ENCODE measurements at places on chromosomes 6 and 20.

DNA sequence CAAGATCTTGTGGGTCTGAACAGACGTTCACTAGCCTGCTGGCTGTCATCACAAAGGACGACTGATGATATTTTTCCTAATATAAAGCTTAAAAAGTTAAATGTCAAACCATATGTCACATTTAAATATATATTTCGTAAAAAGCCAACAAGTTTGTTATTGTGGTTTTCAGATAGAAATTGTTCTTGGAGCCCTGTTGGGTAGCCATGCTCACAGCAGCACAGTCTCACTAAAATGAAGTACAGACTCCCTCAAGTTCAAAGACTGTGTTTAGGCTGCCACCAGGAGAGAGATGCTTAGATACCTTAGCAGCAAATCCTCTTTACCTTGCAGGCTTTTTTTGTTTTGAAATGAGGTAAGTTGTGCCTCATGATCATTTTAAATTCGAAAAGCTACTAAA lies 17.8 kb downstream of the EEF1E1 start:
- DNase-seq: no peak

- peak; percentile 54 for DNase-seq
Measured at GRCh38 chr6:116779573-116780164, 14.2 kb upstream of the FAM162B start.

DNA sequence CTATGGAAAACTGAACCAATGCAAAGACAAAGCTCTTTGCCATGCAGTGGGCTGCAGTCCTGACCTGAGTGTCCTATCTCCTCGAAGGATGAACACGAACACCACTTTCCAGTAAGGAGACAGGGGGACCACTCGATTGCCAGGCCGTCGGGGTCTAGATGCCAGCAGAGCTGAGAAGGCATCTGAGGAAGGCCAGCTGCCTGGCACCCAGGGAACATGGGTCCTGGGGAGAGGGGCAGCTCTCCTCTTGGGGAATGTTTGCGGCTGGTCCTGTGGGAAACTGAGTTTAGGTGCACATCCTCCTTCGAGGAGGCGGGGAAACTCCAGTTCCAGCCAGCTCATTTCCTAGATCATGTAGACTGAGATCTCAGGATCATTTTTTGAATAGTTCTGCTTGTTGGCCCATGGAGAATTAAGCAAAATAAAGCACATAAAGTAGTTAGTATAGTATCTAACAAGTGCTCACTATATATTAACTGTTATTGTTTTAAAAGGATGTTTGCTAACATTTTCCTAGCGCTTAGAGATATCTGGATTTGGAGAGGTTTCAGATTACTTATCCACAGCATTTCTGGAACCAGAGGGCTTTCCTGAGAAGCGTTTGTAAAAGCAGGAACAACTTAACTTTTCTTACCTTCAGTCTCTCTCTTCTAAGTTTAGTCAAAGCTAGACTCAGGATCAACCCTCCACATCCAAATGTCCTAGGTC lies 225.3 kb upstream of the FOXQ1 start:
- no peak for DNase-seq

- no peak for DNase-seq
Measured at GRCh38 chr20:59596690-59597089, 7.7 kb upstream of the PHACTR3 start.

DNA sequence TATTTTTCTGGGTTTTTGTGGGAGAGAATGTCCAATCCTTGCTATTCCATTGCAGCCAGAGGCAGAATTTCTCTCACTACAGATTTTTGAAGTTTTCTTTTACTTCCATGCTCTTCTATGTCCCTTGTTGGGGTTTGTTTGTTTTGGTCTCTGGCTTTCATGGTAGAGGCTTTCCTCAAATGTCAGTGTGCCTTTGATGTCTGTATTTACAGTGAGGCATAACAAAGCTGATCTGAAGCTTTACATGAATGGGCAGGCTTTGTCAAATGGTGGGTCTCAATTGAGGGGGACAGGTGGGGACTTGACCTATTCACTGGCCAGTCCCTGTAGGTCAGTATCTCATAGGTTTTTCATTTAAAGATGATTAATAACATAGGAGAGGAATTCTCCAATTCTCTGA lies 8.6 kb upstream of the CARMIL1 start:
- no peak for DNase-seq

DNA sequence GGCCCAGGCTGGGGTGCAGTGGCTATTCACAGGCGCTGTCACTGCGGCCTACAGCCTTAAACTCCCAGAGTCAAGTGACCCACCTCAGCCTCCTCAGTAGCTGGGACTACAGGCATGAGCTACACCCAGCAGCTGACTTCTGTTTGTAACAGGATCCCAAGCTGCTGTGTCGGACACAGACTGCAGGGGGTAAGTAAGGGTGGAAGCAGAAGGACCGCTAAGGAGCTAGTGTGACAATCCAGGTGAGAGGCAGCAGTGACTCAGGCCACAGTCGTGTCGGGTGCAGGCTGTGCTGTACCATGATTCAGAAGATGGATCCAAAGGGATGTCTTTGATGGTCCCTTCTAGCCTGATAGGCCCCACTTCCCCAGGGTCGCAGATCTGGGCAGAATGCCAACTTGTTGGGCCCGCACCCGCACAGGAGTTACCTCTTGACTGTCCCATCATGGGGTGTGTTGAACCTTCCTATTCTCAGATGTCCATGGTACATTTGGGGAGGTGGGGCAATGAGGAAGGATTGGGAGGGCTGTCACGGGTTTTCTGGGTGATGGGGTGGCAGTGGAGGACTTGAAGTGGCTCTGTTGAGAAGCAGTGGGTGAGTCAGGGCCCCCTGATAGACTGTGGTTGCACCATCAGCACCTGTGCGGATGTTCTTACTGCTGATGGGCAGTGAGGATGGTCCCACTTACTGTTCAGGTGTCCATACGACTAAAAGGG lies 25.3 kb downstream of the AAR2 start:
- no peak for DNase-seq

DNA sequence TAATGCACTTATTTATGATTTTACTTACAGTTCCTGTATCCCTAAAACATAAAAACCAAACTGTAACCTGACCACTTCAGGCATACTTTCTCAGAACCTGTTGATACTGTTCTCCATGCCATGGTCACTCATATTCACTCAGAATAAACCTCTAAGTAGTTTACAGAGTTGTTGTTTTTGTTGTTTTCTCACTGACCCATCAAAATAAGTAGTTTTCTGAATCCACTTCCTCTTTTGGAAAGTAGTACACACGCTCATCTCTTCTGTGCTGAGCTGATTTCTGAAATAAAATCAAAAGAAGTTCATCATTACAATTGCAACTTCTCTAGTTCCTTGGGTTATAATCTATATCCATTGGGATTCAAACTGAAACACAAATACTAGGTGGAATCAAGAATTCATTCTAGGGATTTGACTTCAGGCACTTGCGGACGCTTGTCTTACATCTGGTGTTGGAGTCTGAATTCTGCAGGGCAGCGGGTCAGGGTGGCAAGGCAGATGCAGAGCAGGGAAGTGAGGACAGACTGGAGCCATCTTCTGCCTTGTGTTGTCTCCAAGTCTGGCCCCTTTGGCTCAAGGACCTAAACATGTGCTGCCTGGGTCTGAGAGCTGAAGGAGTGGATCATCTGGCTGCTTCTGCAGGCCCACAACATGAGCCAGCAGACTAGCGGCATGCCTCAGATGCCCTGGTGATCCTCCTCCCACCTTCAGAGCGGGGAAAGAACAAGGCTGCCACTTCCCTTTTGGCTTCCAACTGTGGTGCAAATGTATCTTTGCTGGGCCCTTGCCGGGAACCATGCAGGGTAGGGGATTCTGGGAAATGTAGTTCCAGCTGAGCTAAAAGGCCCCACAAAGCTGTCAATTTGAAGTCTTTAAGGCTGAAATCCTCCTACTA lies 167.9 kb upstream of the MYLIP start:
- no peak for DNase-seq

GRCh38 chr20:23613676-23614075 lies 8.0 kb upstream of the CST9 start:
- DNase-seq: no peak

DNA sequence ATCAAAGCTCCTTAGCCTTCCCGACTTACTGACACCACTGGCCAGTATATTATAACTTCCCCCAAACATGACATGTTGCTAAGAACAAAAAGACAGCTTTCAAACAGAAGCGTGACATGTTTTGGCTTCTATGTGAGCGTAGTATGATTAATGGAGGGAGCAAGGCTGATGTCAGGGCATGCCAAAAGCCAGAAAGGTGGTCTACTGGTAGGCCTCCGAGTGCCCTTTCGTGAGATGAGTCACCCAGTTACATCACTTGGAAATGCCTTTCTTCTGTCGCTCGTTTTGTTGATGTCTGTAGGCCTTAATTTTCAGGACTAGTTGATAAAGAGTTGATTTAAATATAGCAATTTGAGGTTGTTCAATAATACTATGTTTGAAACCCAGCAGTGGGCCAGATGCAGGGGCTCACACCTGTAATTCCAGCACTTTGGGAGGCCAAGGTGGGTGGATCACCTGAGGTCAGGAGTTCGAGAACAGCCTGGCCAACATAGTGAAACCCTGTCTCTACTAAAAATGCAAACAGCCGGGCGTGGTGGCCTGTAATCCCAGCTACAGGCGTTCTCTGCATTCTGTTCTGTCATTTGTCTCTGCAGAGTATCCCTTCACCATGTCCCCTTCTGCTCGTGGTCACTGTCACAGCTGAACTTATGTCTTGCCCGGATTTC lies 53.3 kb downstream of the CNKSR3 start:
- no peak for DNase-seq

GRCh38 chr20:39312676-39313075 lies 350.5 kb downstream of the DHX35 start:
- no peak for DNase-seq
